EL (cell line): ENCODE measurements at places on chromosomes 3 and 15.

DNA sequence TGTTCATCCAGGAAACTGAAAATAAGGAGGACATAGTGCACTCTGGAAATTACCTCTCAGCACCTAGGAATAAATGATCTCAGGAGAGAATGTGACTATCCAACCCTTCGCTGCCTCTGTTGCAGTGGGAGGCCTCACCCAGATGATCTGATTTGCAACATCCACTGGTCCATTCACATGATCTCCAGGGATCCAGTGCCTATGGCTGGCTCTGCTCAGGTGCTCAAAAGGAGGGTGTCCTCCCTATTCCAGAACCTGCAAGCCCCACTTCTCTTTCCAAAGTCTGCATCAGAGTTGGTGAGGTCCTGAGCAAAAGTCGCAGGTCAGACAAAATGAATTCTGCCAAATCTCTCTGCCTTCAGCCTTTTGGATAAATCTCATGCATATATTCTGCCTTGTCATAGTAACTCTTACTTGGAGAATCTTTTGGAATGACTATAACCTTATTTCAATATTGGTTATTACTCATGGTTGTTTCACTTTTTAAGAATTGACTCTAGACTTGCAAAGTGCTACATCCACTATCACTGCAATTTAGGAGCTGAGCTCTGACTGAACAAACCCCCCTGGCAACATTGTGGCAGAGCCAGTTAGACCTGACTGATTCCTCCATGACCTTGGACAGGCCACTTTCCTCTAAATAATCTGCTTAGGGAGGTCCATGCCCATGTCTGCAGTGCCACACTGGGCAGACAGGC, 295.1 kb downstream of the EPHB1 start:
- DNase-seq = no peak

DNA sequence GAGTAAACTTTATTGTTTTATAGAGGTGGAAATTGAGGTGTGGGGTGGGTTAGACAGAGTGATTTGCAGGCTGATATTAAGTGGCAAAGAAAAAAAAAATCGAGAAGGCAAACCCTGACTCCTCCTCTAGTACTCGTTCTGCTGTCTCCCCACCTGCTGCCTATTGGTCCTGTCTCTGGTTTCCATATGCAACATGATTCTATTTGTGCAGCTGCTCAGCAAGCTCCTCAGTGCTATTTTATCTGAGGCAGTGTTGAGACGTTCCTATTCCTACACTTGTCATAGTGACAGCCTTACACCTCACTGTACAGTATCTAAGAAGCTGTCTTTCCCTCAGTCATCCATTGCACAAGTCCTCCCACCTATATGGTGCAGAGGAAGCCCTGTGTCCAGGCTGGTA, 45.1 kb downstream of the RSL24D1 start:
- DNase-seq = no peak

GRCh38 chr3:195425849-195426248, 17.0 kb downstream of the ACAP2 start:
- no peak for DNase-seq

DNA sequence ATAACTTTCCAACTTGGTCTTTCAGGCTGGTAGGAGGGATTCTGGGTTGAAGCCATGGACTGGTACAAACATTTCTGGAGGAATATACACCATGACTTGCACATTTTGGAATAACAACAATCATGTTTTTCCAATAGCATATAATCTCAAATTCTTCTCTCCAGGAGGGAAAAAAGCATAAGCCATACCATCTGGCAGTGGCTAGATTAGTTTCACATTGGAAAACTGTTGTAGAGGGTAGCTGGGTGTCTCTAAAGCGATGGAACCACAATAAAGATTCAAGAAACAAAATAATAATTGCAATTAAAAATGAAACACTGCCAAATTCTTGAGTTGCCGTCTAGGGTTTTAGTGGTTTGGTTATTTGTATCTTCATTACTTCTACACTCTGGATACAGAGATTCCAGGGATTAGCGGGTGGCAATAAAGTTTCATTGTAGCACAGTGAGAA, 278.5 kb upstream of the RASGRP1 start:
- DNase-seq = peak; percentile 16

DNA sequence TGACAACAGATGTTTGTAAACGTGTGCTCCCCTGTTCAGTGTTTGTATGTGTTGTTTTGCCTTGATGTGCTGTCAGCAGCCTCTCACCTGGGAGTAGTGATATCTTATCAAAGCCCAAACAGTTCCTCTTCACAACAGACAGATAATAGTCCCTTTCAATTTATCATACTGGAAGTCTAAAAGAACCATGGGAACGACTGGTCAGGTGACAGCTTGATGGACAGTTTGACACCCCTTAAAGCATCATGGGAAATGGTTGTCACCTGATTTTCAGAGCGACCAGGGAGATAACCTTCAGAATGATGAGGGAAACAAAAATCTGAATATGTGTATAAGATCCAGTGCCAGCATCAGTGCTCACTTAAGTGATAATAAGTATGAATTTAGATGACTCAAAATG, 146.3 kb upstream of the SOX2 start:
- DNase-seq = no peak

DNA sequence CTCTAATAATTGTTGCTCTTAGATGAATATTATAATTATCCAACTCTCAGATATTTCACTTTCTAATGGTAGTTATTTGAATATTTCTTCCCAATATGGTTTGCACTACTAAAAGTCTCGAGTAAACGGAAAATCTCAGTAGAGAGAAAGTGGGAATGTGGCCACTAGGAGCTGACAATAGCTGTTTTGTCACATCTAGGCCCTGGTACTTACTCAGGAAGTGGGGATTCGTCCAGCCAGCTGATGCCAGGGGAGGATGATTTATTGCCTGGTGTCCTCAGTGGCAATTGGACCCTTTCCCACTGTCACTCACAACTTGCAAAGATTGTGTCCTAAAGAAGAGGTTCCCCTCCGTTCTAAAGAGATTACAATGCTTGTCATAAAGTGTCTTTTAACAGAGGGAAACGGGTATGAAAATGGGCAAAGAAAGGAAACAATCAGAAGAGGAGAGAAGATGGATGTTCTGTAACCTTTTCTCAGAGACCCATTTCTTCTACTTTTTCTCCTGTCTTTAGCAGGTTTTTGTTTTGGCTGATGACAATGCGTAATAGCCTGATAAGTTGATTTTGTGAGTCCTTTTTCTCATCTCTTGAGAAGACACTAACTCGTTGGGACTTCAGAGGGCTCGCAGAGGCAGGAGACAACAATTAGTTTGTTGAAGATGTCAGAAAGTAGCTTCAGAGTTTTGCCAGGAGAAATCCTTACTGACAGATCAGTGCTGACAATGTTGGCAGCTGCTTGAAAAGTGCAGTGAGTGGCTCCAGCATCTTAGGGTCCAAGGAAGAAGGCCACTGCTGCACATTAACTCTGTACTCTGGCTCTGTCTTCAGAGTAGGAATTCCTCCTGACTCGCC, 320.6 kb downstream of the MECOM start:
- no peak for DNase-seq

DNA sequence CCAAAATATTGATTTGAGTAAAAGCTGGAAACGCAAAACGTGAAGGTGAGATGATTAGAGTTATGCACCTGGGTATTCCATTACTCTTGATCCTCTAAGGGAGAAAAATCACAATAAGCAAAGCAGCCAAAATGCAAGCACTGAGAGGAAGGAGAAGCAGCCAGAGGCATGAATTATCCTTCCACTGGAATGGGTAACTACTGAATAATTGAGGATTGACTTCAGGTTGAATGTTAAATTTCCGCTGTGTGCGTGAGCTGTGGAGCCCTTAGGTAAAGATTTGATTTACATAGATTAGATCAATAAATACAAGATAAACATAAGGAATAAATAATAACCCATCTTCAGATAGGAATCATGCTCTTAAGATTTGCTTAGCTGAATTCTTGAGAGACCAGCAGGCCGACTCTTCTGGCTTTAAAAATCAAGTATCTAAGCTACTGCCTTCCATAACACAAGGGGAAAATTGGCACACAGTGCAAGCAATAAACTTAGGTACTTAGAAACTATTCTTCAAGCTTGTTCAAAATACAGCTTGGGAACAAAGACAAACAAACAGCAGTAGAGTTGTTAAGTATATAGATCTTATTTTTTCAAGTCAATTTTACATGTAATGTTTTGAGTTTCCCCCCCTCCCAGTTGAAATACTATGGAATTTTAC, 1459.5 kb downstream of the ZPLD1 start:
- DNase-seq = no peak

DNA sequence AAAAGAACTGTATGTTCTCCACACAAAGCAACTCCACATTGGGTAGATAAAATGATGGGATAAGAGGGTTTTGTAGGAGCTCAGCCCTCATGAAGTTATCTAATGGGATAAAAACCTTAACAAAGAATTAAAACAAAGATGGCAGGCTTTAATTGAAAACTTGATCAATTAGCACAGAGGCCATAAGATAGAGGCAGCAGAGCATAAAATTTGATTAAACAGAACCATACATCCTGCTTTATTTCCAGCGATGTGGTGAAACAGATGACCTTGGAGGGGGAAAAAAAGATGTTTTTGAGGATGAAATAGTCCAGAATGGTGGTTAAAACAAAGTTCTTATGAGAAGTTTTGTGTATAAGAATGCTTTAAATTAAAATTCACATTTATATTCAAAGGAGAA, 130.9 kb upstream of the ALCAM start:
- no peak for DNase-seq

GRCh38 chr3:184175981-184176376, 1.3 kb downstream of the AP2M1 start:
- no peak for DNase-seq

GRCh38 chr15:68525815-68526214, 53.0 kb upstream of the CORO2B start:
- no peak for DNase-seq

- no peak for DNase-seq
These were observed 101.8 kb downstream of the ST8SIA2 start for GRCh38 chr15:92495446-92495845.

GRCh38 chr15:25700916-25701315, 162.2 kb downstream of the ATP10A start:
- no peak for DNase-seq

- no peak for DNase-seq
These were observed 234.6 kb downstream of the NAALADL2 start for GRCh38 chr3:175093748-175094147.

DNA sequence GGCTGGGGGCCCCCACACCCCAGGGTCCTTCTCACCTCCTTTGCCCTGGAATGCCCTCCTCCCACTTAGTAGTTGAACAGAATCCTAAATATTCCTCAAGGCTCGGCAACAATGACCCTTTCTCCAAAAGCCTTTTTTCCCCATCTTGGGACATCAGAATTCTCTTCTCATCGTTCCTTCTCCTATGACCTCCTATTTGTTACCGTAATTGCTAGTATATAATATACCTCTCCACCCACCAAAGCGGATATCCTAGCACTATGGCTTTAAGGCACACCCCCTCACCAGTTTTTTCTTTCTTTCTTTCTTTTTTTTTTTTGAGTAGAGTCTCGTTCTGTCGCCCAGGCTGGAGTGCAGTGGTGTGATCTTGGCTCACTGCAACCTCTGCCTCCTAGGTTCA, 16.8 kb downstream of the HDAC11 start:
- DNase-seq = no peak

- DNase-seq = peak; percentile 20
These were observed 12.4 kb downstream of the OTOL1 start for GRCh38 chr3:161508852-161509477.

- DNase-seq = no peak
These were observed 101.5 kb upstream of the IQSEC1 start for GRCh38 chr3:13174803-13175135.

DNA sequence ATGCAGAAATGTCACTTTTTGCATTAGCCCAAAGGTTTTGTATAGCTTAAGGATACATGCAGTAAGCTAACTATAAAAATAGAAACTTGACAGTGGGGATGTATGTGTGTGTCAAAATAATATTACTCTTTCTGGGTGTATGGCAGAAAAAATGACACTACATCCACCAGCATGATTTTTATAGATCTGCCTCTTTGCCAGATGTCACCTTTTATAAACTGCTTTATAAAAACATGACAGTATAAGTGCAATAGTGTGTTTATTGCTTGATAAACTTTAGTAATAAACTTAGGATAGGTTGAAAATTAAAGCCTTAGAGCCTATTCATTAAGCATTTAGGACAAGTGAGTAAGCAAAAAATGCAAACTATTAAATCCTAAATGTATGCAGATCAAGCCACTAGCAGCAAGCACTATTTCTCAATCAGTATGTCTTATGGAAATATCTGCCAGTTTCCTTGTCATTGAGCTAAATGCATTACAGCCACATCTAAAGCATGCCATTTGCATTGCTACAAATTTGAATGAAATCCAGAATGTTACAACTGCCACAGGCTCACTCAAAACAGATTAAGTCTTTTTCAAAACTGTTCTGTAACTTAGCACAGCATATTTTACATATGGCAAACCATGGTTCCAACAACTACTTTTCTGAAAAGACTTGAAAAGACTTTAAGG, 935.0 kb downstream of the FHIT start:
- no peak for DNase-seq

DNA sequence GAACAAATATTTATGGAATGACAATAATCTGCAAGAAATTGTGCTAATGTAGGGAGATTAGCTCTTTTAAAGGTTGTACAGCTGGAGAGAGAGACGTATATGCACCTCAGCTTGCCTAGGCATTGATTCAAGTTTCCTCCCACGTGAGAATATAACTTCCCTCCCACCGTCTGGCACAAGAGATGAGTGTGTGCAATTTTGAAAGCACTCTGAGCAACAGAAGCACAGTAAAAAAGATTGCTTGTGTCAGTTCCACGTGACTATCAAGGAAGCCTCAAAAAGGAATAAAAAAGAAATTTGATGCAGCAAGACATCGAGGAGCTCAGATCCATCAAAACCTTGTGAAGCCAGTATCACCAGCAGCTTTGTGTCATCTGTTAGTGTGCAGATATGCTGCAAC, 435.3 kb downstream of the TUSC7 start:
- DNase-seq = peak; percentile 1

- DNase-seq = no peak
These were observed 24.1 kb downstream of the CSTA start for GRCh38 chr3:122349171-122349570.

GRCh38 chr3:61560517-61561373, 626 bp upstream of the PTPRG start:
- DNase-seq = peak; percentile 89

DNA sequence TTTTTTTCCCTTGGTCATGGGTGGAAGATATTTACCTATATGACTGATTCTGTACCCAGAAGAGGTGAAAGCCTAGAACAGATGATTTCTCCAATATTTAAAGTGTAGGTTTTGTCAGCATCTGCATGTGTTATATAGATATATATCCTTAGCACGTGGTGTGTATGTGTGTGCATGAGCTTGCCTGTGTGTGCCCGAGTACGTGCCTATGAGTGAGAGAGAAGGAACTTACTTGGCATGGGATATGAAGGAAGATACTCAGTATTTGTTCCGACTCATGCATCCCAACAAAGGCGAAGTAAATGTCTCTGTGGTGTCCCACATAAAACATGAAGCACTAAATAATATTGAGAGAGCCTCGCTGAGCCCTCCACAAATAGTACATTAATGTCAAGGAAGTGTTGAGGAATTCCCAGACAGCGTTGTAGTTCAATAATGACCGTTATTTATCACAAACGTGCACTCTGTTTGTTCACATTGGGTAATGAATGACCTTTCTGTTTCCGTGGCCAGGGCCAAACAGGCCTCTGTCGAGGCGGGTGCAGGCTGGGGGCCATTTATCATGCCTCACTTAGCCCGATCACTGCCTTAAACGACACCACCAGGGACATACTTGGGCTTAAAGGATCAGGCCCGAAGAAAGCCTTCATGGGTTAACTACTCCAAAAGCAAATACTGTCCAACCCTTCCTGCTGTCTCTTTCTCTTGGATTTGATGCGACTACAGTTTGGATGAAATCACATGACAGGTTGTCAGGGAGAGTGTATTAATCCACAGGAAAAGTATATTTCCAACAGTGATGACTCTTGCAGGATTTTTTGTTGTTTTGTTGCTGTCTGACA, 267.7 kb downstream of the PTPRG start:
- no peak for DNase-seq

GRCh38 chr3:23623844-23624243, 181.9 kb upstream of the UBE2E1 start:
- DNase-seq = no peak
